ENCODE measurements at places on chromosomes 3 and 15.

GRCh38 chr15:78507831-78508160 lies 419 bp downstream of the HYKK start:
- no peak for DNase-seq

DNA sequence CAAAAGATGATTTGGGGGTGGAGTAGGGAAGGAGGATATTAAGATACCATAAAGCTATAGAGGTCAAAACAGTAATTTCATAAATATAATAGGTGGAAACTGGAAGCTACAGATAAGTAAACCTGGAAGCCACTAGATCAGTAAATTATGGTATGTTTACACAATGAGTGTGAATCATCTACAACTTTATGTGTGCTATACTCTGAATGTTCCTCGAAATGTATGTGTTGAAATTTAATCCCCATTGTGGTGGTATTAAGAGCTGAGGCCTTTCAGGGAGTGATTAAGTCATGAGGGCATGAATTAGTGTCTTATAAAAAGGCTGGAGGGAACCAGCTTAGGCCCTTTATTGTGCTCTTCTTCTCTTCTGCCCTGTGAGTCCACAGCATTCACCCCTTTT lies 25.2 kb downstream of the EOMES start:
- no peak for DNase-seq

DNA sequence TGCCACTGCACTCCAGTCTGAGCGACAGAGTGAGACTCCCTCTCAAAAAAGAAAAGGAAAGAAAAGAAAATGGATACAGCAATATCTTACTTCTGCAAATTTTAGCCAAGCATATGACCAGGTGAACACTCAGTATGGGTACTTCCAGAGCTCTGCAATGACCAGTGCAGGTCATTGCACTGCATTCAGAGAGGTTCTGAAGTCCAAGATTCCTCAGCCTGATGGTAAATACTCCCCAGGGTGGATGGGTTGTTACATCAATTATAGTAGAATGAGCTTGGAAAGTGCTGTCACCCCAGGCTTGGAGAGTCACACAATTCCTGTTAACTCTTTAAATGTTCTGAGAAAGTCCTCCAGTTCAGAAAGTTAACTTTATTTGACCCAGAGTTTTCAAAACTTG lies 103.7 kb downstream of the RPLP1 start:
- no peak for DNase-seq

DNA sequence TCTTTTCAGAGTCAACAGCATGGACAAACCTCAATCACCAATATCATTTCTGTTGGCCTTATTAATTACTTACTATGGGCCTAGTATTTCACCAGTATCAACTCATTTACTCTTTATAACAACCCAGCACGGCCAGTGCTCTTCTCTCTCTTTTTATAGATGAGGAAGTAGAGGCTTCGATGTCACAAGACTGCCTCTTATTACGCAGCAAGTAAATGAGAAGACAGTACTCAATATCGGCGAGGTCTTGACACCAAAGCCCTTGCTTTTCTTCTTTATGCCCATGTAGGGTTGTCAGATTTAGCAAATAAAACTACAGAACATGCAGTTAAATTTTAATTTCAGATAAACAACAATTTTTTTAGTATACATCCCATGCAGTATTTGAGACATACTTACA lies 99.0 kb upstream of the KCNMB2 start:
- no peak for DNase-seq

DNA sequence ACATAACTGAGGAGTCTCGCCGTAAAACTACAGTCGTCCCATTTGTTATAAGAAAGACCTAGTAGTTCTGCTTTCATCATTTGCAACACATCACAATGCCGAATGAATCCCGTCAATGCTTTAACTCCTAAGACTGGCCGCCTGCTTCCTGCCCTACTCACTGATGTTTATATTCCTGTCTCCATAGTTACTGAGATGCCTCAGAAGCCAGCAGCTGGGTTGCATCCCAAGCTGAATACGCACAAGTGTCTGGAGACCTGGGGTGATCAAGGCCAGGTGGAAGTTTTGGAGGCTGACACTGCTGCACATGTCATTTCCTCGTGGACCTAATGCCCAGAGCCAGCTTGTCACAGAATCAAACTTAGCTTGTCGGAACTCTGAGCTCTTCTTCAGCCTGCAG lies 95.2 kb upstream of the UBE2E1 start:
- no peak for DNase-seq

DNA sequence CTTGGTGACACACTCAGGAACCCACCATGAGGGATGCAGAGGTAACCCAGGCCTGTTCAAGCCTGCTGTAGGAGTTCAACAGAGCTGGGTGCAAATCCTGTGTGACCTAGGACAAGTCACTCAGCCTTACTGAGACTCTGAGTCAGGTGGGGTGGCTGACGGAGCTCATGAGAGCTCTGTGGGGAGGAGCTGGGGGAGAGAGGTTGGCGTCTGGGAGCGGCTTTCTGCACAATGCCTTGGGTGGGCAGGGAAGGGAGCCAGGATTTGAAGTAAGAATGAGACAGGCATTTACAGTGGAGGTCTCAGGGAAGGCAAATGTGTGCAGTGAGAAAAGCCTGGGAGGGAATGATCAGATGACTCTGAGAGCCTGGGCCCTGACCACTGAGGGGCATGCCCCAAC lies 18.3 kb downstream of the C3orf18 start:
- DNase-seq: no peak

- no peak for DNase-seq
These were observed 34.0 kb downstream of the B3GALNT1 start for GRCh38 chr3:161070980-161071663.

DNA sequence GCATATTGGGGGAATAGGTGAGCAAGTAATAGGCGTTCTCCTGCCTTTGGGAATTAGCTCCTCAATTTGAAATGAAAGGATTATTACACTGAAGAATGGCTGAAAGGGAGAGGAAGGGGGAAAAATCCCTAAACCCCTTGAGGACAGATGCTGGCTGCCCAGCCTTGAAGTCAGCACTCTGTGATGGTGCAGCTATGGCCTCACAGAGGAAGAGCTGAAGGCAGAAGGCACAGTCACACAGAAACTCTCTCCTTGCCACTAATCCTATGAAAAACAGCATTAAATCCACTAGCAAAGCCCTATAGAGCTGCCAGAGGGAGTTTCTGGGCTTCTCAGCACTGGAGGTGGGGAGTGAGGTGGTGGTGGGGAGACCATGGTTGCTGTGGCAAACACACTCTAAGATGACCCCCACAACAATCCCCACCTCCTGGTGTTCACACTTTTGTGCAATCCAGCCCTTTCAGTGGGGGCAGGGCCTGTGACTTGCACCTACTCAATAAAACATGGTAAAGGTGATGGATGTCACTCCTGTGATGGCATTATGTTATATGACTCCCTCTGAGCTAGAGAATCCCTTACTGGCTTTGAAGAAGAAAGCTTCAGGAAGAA lies 101.2 kb downstream of the RFTN1 start:
- no peak for DNase-seq

DNA sequence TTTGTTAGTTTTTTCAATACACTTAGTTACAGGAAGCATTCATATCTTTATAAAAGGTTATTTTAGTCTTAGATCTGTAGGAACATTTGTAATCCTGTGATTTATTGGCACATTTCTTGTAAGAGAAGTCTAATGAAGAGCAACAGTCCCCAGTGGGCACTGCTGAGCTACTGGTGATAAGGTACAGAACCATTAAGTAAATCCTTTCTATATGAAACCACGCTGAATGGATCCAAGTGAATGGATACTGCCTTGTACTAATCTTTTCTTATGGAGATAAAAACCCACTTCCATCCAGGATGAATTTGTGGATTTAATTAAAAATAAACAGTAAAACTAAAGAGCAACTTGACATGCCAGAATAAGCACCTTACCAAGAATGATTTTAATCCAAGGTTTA lies 64.0 kb downstream of the SHQ1 start:
- DNase-seq: no peak

DNA sequence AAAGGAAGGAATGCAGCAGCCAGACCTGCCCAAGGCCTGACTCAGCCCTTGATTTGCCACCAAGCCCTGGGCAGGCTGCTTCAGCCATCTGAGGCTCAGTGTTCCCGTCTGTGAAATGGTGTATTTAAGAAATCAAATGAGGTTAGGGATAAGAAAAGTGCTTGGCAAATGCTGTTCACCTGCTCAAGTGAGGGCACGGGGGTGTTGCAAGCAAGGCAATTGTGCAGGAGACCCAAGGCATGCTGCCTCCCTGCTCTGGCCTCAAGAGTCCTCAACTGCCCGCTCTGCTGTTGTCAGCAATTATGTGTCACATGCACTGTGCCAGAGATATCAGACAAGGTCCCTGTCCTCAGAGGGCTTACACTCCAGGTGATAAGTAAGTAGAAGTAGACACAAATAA lies 101.8 kb downstream of the TPRA1 start:
- DNase-seq: no peak

DNA sequence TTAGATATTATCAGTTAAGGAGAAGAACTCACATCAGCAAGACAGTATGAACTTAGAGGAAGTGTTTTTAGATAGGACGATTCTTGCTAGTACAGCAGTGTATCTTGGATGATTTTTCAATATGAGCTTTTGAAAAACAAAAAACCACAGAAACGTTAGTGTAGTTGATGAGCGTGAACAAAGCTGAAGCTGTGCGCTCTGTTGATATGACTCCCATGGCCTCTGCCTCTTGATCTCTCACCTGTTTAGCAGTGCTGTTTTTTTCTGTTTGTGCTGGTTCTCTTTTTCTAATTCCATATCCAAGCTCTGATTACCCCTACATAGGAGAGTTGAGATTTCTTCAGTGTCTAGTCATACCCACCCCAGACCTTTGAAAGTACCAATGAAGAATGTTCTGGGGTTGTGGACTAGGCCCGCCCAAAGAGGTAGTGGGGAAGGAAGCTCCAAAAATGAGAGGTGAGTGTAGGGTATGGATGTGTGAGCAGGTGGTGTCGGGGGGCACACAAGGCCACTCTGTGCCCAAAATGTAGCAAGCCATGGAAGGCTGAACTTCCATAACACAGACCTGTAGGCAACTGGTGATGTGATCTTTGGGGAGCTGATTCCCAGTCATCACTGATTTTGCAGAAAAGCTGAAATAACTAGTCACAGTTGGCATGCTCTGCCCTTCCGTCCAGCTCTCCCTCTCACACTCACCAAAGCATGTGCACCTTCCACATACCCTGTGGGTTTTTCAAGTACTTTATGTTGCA lies 20.0 kb upstream of the CMTM7 start:
- DNase-seq: no peak

DNA sequence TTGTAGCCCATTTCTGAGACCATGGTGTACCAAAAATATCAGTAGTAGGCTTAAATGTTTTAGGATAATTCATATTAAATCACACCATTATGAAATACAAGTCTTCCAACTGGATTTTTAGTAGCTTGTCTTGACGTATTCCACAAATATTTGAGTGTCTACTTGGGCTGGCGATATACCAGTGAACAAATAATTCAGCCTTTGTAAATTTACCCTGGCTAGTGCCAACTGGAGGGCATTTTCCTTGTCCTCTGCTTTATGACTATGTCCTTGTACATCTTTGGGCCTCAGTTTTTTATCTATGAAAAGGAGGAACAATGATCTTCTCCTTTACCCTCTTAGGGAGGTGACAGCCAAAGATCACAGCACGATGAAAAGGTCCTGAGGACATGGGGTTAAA lies 114.8 kb downstream of the FRMD4B start:
- no peak for DNase-seq

- DNase-seq: no peak
These were observed 109.9 kb upstream of the RAP2B start for GRCh38 chr3:153052096-153052460.

DNA sequence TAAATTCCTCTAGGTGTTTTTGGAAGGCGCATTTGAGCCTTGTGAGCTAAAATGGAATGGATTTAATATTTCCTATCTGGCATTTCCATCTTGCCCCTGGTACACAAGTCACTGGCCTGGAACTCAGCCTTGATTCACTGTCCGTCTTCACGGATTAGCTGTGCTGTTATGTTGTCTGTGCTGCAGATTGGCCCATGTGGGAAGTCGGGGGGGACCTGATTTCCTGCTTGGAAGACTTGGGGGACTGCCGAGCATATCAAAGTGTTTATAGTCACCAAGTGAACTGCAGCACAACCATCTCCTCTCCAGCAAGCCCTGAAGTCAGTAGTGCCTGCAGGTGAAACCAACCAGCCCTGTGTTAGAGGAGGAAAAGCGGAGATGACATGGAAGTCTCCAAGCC lies 12.2 kb downstream of the GHRL start:
- no peak for DNase-seq

GRCh38 chr3:32198714-32199113 lies 39.8 kb upstream of the CMTM8 start:
- no peak for DNase-seq

GRCh38 chr3:27385504-27385903 lies 16.3 kb upstream of the NEK10 start:
- DNase-seq: no peak

- no peak for DNase-seq
These were observed 82.5 kb downstream of the ADAM10 start for GRCh38 chr15:58666957-58667356.

DNA sequence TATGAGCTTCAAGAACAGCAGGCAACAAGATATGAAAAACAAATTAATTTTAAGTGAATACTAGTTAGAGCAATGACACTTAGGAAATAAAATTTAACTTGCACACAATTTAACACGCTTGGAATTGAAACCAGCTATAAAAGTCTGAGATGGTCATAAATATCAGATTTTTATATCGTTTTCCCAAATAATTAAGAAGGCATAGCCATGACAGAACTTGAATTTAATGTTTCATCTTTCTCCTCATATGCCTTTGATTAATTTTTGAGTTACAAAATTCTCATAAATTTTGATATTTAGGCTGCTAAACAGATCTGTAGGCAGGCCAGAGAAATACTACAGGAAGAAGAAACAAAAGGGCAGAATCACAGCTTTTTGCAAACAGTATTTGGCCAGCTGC lies 38.5 kb downstream of the CD200R1L start:
- no peak for DNase-seq

- no peak for DNase-seq
These were observed 12.1 kb upstream of the SKOR1 start for GRCh38 chr15:67813104-67813634.

DNA sequence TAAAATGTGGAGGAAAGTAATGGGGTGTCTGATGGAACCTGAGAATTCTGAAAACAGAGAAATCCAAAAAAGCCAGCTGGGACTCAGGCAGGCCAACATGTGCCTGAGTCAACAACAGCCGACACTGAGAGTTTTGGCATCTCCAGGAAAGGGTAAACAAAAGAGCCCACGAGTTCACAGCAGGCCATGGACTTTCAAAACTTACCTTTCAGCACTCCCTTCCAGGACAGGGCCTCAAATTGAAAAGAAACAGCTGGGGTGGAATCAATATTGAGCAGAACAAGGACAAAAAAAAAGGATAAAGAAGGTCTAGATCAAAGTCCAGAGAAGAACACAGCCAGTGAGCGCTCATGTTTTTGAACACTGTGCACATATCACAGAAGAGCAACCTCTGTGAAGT lies 735.4 kb upstream of the GRM7 start:
- no peak for DNase-seq

- DNase-seq: no peak
These were observed 594.3 kb downstream of the MAGI1 start for GRCh38 chr3:65444447-65444815.

- DNase-seq: no peak
These were observed 1.9 kb downstream of the RUBCN start for GRCh38 chr3:197734667-197735318.
